ENCODE measurements at places on chromosomes 12 and 14.

GRCh38 chr12:59055204-59055860, 135.0 kb upstream of the LRIG3 start:
- DNase-seq, result peak; percentile 89

- DNase-seq, result peak; percentile 33
Measured at GRCh38 chr12:113658006-113658655, 186.5 kb upstream of the LHX5 start.

DNA sequence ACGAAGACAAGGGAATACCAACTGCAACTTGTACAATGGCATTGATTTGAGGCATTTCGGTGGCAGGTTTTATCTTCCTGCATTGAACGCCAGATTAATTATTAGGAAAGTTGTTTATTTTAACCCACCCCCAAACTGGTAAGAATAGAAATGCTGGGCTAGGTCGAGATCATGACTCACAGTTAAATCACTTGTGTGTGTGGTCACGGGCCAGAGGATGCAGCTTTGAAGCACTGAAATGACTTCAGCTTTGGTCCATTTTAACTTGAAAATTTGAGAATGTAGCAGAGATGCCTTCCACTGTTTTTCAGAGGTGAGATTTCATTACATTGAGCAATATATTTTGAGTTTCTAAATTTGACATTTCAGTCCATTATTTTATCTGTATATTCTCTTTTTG, 23.6 kb upstream of the KCNH3 start:
- peak; percentile 73 for DNase-seq

DNA sequence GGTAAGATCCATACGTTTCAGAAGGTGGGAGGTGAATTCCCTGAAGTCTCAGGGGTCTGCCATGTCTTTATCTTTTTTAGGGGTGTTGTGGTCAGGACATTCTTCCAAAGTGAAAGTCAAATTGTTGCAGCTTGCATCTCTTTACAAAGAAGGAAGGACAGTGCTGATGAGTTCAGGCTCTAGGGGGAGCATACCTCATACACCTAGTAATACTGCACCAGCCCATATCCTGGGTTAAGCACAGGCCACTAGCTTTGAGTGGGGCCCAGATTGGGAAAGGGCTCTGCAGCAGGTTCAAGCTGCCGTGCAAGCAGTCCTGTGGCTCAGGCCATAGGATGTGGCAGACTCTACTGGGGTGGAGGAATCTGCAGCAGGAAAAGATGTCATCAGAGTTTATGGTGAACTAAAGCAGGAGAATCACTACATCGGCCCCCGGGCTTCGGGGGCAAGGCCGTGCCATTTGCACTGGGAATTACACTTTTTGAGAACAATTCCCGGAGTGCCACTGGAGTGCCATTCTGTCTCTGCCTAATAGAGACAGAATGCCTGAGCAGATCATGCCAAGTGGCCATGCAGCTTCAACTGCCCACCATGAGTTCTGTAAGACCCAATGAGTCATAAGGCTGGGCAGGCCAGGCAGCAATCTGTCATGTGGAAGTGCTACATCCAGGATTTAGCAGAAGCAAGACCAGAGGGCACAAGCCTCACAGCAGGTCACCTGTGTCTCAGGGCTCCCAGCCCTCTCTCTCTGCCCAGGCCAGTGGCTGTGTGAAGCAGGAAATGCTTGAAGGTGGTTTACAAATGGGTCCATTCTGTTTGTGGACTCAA, 32.3 kb downstream of the DIO3 start:
- DNase-seq, result no peak

DNA sequence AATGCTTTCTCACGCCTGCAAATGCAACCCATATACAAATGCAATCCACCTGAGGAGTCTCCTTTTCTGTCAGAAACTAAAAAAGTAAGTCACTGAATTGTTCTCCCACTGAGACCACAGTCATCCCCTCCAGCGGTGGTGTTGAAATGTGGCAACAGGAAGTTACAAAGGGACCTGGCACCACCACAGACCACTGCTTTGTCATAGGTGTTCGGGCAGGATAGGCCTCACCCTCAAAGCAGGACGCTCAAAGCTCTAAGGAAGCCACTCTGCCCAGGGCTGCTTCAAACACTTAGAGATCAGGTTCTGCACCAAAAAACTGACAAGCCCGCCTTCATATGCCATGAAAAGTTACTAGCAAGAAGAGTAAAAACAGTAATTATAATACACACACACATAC, 11.3 kb downstream of the PHLDA1 start:
- DNase-seq, result peak; percentile 69

DNA sequence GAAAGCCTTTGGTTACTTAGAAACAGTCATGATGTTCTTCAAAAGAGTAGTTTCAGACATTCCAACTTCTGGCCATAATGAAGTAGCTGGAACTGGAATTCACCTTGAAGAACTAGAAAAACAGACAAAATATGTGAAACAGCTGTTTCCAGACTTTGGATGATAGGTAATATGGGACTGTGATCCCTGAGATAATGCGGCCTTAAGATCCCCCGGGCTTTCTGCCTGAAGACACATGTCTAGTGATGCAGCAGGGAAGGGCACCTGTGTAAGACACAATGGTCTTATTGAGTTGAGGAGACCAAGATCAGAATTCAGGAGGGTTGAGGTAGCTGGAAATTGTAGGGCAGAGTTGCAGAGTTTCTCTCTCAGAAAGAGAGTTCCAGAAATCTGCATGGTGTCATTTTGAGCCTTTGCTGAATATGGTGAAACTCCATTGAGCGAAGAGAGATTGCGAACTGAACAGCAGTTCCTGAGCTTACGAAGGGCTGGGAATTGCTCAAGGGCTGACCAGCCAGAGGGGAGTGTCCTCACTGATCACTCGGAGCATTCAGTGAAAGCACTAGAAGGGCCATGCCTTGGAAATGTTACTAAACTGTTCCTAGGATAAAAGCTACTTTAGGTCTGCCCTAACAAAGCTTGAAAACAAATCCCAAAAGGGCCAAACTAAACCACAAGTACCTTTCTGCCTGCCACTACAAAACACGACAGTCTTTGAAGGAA, 41.7 kb upstream of the FRS2 start:
- DNase-seq, result no peak

GRCh38 chr12:56034586-56035332, 7.0 kb upstream of the RPS26 start:
- no peak for DNase-seq

Measured in cardiac fibroblast (primary cell).